DND-41 (cell line): ENCODE measurements at places on chromosomes 4 and X.

- DNase-seq: no peak
These were observed 344.6 kb upstream of the CTSO start for GRCh38 chr4:156298230-156298629.

GRCh38 chr4:94551643-94552564, 100.2 kb downstream of the PDLIM5 start:
- no peak for DNase-seq

DNA sequence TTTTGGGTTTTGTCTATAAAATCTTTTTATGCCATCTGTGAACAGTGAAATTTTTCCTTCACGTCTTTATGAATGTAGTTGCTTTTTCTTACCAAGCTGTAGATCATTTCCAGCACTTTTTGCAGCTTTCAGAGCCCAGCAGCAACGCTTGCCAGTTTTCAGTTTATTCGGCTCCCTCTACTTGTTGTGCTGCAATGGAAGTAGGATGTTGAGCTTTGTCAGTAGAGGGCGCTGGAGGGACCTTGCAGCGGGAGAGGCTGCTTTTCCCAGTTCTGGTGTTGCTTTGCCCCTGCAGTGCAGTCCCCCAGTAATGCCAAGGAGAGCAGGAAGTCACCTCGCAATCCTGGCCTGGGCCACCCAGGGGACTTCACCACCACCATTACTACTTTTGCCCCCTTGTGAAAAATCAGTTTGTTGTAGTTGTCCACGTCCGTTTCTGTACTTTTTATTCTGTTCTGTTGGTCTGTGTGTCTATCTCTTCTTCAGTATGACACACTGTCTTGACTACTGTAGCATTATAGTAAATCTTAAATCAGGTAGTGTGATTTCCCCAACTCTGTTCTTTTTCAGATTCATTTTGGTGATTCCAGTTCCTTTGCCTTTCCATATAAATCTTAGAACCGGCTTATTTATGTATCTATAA, 21.8 kb downstream of the CMC4 start:
- DNase-seq: peak; percentile 55

DNA sequence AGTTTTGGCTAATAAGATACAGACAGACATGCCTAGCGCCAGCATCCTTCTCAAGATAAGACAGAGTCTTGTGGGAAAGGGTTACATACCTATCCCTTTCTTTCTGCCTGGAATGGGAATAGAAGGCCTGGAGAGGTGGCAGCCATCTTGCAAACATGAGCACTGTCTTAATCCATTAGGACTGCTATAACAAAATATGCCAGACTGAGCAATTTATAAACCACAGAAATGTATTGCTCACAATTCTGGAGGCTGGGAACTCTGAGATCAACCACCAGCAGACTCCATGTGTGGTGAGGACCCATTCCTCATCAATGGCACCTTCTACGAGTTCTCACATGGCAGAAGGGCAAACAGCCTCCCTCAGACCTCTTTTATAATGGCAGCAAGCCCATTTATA, 26.5 kb upstream of the NEIL3 start:
- no peak for DNase-seq

DNA sequence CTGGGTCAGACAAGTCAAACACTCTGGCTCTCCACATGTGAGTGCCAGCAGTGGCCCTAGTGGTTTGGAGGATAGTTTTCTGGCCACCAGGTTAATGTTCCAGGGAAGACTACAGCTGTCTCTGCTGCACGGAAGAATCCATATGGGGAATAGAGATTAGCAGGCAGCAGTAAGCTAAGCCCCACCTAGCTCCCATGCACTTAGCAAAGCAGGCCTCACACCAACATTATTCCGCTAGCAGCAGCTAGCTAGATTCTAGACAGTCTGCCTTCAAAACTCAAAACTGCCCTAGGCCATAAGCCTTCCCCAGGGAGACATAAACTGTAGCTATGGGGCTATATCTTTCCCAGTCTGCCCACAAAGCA, 203.4 kb downstream of the CHIC1 start:
- no peak for DNase-seq
